ENCODE measurements at places on chromosomes 12 and 14. TPM values are rescaled to one million over a fixed set of nuclear protein-coding genes. Genes with fewer than 3 reads are reported as not detected.
A peak's percentile ranks its signal among the peaks of the same experiment; 100 is the strongest.

KRT6C gene
- total RNA-seq: 0.14 TPM

NDUFB1 gene
- 54.1 TPM for total RNA-seq

DNAH10 gene
- 3.9 TPM for total RNA-seq

RND1 gene
- not detected for total RNA-seq

DNA sequence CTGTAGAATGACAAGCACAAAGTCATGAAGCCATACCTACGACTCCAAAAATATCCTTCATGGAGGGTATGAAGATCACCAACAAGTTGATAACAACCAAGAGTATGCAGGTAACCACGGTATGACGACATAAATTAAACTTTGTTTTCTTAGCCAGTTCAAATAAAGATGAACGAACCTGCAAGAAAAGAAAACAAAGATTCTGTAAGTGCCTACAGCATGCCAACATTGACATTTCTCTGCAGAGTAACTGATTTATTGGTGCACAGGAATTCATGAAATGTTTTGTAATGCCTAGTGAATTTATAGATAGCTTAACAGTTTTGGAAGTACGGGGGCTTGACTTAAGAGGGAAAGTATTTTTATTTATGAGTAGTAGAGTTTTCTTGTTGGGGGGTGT lies 71.0 kb downstream of the SLC38A1 start:
- H3K27me3 ChIP-seq: no peaks in the 10 kb centered on the region
- no peak overlapping the region for H3K27ac ChIP-seq
- no peaks in the 10 kb centered on the region for H3K4me1 ChIP-seq
- DNase-seq: no peak
- no peak overlapping the region for H3K4me3 ChIP-seq
- no peaks in the 10 kb centered on the region for H3K36me3 ChIP-seq

DNA sequence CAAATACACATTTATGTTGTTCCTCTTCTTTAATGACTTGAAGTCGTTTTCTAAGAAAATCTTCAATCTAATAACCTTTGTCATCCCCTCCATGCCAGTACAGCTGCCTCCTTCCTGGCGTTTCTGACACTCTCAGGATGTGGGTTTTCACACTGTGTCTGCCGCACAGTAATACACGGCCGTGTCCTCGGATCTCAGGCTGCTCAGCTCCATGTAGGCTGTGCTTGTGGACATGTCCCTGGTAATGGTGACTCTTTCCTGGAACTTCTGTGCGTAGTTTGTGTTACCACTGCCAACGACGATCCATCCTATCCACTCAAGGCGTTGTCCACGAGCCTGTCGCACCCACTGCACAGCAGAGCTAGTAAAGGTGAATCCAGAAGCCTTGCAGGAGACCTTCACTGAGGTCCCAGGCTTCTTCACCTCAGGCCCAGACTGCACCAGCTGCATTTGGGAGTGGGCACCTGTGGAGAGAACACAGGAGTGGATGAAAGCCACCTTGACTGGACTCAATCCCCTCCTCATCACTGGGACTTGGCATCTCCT lies 1095.9 kb downstream of the TMEM121 start:
- no peak overlapping the region for H3K4me3 ChIP-seq
- H3K27me3 ChIP-seq: peaks cover 2% of the 10 kb centered on the region
- no peak for DNase-seq
- no peaks in the 10 kb centered on the region for H3K36me3 ChIP-seq

- DNase-seq: no peak
- no peaks in the 10 kb centered on the region for H3K36me3 ChIP-seq
- H3K27me3 ChIP-seq: no peaks in the 10 kb centered on the region
- no peak overlapping the region for H3K27ac ChIP-seq
- H3K4me1 ChIP-seq: no peaks in the 10 kb centered on the region
- no peak overlapping the region for H3K4me3 ChIP-seq
Observed at GRCh38 chr12:87667378-87667777, 361.8 kb downstream of the C12orf50 start.

- peak overlapping the region; percentile 80 for H3K4me3 ChIP-seq
- no peaks in the 10 kb centered on the region for H3K27me3 ChIP-seq
- peak; percentile 53 for DNase-seq
- H3K36me3 ChIP-seq: no peaks in the 10 kb centered on the region
- H3K4me1 ChIP-seq: no peaks in the 10 kb centered on the region
- peak overlapping the region; percentile 92 for H3K27ac ChIP-seq
Observed at GRCh38 chr12:14774906-14775635, 28.2 kb downstream of the WBP11 start.

DNA sequence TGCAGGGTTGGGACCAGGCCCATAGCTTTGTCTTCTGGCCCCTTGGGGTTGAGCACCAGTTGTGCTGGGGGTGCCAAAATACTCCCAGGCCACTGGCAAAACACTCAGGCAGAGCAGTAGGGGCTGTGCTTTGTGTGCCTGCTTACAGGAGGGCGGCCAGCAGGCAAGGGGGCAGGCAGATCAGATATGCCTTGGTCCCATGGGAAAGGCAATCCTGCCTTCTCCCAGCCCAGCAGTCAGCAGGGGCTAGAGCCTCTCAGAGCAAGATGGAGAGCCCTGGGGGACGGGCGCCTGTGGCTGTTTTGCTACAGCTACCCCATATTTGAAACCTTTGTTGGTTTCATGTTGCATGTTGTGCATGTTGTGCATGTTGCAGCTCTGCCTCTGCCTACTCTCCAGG lies 36.2 kb upstream of the TMX1 start:
- H3K4me1 ChIP-seq: no peaks in the 10 kb centered on the region
- no peak overlapping the region for H3K4me3 ChIP-seq
- H3K27me3 ChIP-seq: no peaks in the 10 kb centered on the region
- no peak for DNase-seq
- no peak overlapping the region for H3K27ac ChIP-seq

DNA sequence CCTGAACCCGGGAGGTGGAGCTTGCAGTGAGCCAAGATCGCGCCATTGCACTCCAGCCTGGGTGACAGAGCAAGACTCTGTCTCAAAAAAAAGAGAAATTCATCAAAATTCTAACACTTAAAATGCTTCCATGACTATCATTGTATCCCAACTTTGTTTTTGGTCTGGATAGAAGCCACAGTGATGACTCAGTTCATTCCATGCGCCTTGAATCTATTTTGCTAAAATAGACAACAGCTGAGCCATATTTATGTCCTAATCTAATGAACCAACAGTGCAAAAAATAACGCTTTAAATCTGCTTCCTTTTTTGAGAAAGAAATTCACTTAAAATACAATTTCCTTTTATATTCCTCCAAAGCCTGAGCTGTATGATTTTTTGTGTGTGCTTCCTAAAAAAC lies 23.2 kb upstream of the BICD1 start:
- H3K36me3 ChIP-seq: no peaks in the 10 kb centered on the region
- peak overlapping the region; percentile 55 for H3K27ac ChIP-seq
- H3K27me3 ChIP-seq: no peaks in the 10 kb centered on the region
- DNase-seq: no peak

DNA sequence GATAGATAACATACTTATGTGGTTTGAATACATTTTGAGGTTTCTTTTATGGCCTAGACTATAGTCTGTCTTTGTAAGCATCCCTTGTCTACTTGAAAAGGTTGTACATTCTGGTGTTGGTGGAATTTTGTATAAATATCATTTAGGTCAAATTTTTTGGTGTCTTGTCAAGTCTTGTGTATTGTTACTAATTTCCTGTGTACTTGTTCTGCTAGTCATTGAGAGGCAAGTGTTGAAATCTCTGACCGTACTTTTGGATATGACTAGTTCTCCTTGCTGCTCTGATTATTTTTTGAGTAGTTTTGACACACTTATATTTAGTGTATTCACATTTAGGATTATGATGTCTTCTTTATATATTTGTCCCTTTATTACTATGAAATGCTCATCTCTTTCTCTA lies 219.6 kb downstream of the CCDC91 start:
- no peaks in the 10 kb centered on the region for H3K27me3 ChIP-seq
- no peaks in the 10 kb centered on the region for H3K4me1 ChIP-seq
- no peak overlapping the region for H3K4me3 ChIP-seq
- DNase-seq: no peak
- H3K27ac ChIP-seq: no peak overlapping the region
- H3K36me3 ChIP-seq: no peaks in the 10 kb centered on the region

GRCh38 chr12:104877103-104877705 lies 80.9 kb downstream of the SLC41A2 start:
- peak; percentile 47 for DNase-seq
- H3K36me3 ChIP-seq: no peaks in the 10 kb centered on the region
- H3K4me1 ChIP-seq: no peaks in the 10 kb centered on the region
- H3K27ac ChIP-seq: no peak overlapping the region
- H3K4me3 ChIP-seq: no peak overlapping the region

DNA sequence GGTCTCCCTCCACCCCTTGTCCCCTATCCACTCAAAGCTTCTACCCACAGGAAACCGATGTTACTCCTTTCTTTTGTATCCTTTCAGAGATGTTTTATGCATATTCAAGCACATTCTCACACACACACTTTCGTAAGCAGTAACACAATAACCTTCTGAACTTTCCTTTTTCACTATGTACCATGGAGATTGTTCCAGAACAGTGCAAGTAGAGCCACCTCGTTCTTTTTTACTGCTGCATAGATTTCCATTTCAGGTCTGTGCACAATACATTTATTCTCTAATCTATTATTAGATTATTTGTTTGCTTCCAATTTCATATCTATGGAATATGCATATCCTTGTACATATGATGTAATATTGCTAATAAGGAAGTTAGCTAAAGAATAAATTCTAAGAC lies 60.3 kb downstream of the TBC1D30 start:
- DNase-seq: no peak
- no peaks in the 10 kb centered on the region for H3K27me3 ChIP-seq
- H3K4me1 ChIP-seq: no peaks in the 10 kb centered on the region
- H3K27ac ChIP-seq: no peak overlapping the region

DNA sequence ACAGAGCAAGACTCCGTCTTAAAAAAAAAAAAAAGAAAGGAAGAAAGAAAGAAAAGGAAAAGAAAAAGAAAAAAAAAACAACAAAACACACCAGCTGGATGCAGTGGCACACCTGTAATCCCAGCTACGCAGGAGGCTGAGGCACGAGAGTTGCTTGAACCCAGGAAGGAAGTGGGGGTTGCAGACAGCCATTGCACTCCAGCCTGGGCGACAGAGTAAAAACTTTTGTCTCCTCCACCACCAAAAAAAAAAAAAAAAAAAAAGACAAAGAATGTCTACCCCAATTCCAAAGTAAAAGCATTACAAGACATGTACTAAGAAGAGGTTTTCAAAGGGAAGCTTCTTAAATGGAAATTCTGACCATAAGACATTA lies 53.4 kb downstream of the HNRNPC start:
- no peak for DNase-seq
- no peaks in the 10 kb centered on the region for H3K27me3 ChIP-seq
- no peaks in the 10 kb centered on the region for H3K4me1 ChIP-seq
- H3K36me3 ChIP-seq: no peaks in the 10 kb centered on the region

DNA sequence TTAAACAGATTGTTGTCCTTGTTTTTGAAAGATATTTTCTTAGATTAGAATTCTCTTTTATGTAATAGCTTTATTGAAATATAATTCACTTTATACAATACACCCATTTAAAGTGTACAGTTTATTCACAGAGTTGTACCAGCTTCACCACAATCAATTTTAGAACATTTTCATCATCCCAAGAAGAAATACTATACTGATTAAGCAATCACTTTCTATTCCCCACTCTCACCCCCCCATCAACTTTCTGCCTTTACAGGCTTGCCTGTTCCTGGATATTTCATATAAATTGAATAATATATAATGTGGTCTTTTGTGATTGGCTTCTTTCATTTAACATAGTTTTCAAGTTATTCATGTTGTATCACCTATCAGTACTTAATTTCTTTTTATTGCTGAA lies 44.4 kb downstream of the ARHGAP5 start:
- no peak for DNase-seq
- no peaks in the 10 kb centered on the region for H3K4me1 ChIP-seq
- H3K4me3 ChIP-seq: no peak overlapping the region
- no peaks in the 10 kb centered on the region for H3K27me3 ChIP-seq

- H3K4me3 ChIP-seq: no peak overlapping the region
- H3K36me3 ChIP-seq: no peaks in the 10 kb centered on the region
- no peaks in the 10 kb centered on the region for H3K27me3 ChIP-seq
- H3K4me1 ChIP-seq: no peaks in the 10 kb centered on the region
- H3K27ac ChIP-seq: no peak overlapping the region
Observed at GRCh38 chr12:98370976-98371375, 144.4 kb upstream of the TMPO start.

- no peaks in the 10 kb centered on the region for H3K36me3 ChIP-seq
- no peak overlapping the region for H3K27ac ChIP-seq
- no peak overlapping the region for H3K4me3 ChIP-seq
- H3K27me3 ChIP-seq: no peaks in the 10 kb centered on the region
Observed at GRCh38 chr14:45065956-45066355, 18.0 kb upstream of the PRPF39 start.

GRCh38 chr12:57632073-57632957 lies 686 bp downstream of the B4GALNT1 start:
- peak overlapping the region; percentile 42 for H3K4me3 ChIP-seq
- no peak overlapping the region for H3K27ac ChIP-seq
- H3K27me3 ChIP-seq: no peaks in the 10 kb centered on the region
- no peaks in the 10 kb centered on the region for H3K4me1 ChIP-seq

DNA sequence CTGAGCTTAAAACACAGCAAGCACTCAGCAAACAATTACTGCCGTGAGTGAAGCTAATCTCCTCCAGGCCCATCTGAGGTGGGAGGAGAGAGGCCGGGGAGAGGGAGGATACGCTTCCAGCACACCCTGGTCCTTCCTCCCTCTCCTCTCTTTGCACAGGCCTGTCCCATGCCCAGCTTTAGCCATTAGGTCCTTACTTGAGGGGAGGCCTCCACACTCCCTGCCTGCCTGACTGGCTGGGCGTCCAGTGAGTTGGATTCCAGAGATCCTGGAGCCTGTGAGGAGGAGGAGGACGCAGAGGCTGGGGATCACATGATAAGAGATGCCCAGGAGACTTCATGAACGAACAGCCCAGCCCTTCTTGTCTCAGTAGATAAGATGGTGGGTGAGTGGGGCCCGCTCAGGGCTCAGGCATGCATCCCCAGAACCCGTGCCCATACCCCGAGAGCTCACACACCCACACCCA lies 65.1 kb upstream of the NCOR2 start:
- no peaks in the 10 kb centered on the region for H3K27me3 ChIP-seq
- peaks cover 7% of the 10 kb centered on the region for H3K4me1 ChIP-seq
- H3K4me3 ChIP-seq: no peak overlapping the region
- peak overlapping the region; percentile 83 for H3K27ac ChIP-seq
- peak; percentile 43 for DNase-seq

GRCh38 chr14:88500611-88501010 lies 54.2 kb downstream of the PTPN21 start:
- H3K27ac ChIP-seq: no peak overlapping the region
- H3K4me1 ChIP-seq: no peaks in the 10 kb centered on the region
- no peaks in the 10 kb centered on the region for H3K36me3 ChIP-seq
- no peaks in the 10 kb centered on the region for H3K27me3 ChIP-seq

DNA sequence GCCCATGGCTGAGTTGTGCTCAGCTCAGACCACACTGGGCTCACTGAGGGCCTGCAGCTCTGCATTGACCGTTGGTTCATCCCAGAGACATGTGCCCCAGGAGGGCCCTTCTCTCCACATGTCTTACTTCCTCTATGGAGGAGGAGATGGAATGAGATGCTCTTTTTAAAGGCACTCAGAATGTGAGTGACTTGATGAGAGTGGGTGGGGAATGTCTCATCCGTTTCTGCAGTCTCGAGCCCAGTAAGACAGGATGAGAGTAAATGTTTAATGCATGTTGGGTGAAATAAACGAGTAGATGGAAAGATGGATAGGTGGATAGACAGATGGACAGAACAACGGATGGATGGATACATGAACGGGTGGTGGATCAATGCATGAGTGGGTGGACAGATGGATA lies 68.8 kb upstream of the NOS1 start:
- no peaks in the 10 kb centered on the region for H3K36me3 ChIP-seq
- DNase-seq: no peak
- H3K27me3 ChIP-seq: no peaks in the 10 kb centered on the region
- no peak overlapping the region for H3K4me3 ChIP-seq

- H3K4me3 ChIP-seq: no peak overlapping the region
- no peak for DNase-seq
- no peaks in the 10 kb centered on the region for H3K36me3 ChIP-seq
- H3K4me1 ChIP-seq: peaks cover under 1% of the 10 kb centered on the region
- no peaks in the 10 kb centered on the region for H3K27me3 ChIP-seq
Observed at GRCh38 chr14:59355091-59355490, 110.1 kb downstream of the GPR135 start.
